ENCODE measurements at places on chromosomes 13 and 19. TPM values are rescaled to one million over a fixed set of nuclear protein-coding genes. Genes with fewer than 3 reads are reported as not detected.
A peak's percentile ranks its signal among the peaks of the same experiment; 100 is the strongest.

GRCh38 chr19:7000816-7001215 lies 20.4 kb downstream of the MBD3L2B start:
- no peaks in the 10 kb centered on the region for H3K36me3 ChIP-seq
- H3K27me3 ChIP-seq: no peaks in the 10 kb centered on the region
- no peaks in the 10 kb centered on the region for H3K4me1 ChIP-seq
- H3K27ac ChIP-seq: no peak overlapping the region

DNA sequence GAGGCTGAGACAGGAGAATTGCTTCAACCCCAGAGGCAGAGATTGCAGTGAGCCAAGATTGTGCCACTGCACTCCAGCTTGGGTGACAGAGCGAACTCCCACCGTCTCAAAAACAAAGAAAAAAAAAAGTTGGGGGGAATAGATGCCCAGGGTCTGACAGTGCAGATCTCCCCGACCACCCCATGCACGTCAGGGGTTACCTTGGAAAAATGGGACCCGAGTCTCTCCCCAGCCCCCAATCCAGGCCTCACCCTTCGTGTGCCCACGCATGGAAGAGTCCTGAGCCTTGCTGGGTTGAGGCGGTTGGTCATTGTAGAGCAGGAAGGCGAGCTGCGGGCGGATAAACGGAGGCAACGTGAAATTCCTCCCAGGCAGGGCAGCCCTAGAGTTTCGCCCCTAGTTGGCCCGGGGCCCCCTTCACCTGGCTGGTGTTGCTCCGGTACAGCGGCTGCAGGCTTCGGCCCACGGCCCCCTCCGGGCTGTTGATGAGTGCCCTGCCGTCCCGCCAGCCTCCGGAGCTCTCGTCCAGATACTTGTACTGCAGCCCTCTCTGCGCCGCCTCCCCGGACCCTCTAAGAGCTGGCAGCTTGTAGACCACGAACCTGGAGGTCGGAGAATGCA lies 588 bp downstream of the DNASE2 start:
- H3K27me3 ChIP-seq: no peaks in the 10 kb centered on the region
- H3K27ac ChIP-seq: peak overlapping the region; percentile 83
- peaks cover 17% of the 10 kb centered on the region for H3K4me1 ChIP-seq
- peaks cover 14% of the 10 kb centered on the region for H3K36me3 ChIP-seq
- peak overlapping the region; percentile 89 for H3K4me3 ChIP-seq

GRCh38 chr13:113187263-113187669 lies 21.2 kb downstream of the PCID2 start:
- H3K27me3 ChIP-seq: no peaks in the 10 kb centered on the region
- H3K4me3 ChIP-seq: no peak overlapping the region
- H3K4me1 ChIP-seq: peaks cover 39% of the 10 kb centered on the region
- no peak overlapping the region for H3K27ac ChIP-seq
- H3K36me3 ChIP-seq: peaks cover 14% of the 10 kb centered on the region

DNA sequence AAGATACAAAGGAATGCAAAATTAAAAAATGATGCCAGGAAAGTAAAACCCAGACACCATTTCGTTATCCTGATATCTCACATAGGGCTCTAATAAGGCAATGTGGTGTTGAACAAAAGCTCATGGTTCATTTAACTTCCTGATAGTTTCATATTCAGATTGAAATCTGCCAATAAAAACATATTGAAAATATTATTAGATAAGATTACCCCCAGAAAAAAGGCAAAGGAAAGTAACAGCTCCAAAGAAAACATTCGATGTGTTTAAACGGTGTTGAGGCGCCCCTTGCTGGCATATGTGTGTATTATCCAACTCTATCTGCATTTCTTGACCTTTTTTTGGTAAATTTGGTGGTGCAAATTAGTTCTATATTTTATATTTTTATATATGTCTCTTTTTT lies 75.9 kb downstream of the ESD start:
- no peaks in the 10 kb centered on the region for H3K27me3 ChIP-seq
- peak; percentile 7 for DNase-seq
- H3K27ac ChIP-seq: no peak overlapping the region
- peaks cover 15% of the 10 kb centered on the region for H3K36me3 ChIP-seq
- no peak overlapping the region for H3K4me3 ChIP-seq

Gene NMRK2
- polyA plus RNA-seq: not detected

Gene TDRD12
- polyA plus RNA-seq: 0.21 TPM

Gene FCHO1
- polyA plus RNA-seq: 23.0 TPM

Data from CD8-positive, alpha-beta memory T cell (primary cell).